ENCODE measurements at places on chromosomes 2 and 18.

DNA sequence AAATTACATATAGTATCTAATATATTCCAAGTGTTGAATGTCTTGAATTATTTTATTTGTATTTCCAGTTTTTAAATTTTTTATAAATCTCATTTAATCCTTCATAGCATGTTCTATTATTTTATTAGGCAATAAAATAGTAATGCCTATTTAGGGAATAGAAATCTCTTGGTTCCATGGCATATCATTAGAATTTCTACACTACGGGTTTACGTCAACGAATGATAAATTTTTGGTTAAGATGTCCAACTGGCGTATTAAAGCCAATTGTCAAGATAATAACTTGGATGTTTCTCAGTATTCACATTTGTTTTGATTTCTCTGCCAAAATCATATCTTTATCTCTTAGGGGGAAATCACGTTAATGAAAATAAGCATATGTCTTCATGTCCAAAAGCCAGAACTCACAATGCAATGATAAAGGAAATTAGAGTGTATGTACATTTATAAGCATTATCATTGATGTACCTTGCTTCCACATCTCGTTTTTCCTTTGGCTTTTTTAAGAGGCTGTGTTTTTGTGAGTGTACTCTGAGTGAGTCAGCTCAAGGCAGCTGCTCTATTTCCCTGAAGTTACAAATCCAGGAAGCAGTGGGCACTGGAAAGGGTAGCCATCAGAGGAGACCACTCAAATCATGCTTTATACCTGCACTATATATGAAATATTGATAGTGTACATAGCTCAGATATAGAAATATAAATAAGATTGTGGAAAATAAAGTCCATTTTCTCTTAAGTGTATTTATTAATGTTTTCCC, 115.8 kb upstream of the PDE1A start:
- DNase-seq = no peak

DNA sequence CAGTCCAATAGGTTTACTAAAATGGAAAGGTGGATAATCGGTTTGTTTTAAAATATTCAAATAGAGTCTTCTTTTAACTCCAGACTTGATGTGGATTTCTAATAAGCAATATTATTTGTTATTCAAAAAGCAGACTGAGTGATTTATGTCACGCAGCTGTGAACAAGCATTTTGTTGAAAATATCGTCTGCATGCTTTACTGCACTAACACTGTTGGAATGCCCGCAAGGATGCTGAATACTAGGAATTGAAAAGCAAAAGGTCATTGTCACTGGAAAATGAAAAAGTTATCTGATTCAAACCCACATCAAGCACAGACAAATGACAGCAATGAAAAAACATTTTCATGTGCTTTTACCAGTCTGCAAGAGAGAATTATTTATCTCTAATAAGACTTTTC, 31.1 kb downstream of the CHN1 start:
- DNase-seq = no peak

- DNase-seq = no peak
Observed at GRCh38 chr2:217971166-217971565, 31.6 kb downstream of the TNS1 start.

DNA sequence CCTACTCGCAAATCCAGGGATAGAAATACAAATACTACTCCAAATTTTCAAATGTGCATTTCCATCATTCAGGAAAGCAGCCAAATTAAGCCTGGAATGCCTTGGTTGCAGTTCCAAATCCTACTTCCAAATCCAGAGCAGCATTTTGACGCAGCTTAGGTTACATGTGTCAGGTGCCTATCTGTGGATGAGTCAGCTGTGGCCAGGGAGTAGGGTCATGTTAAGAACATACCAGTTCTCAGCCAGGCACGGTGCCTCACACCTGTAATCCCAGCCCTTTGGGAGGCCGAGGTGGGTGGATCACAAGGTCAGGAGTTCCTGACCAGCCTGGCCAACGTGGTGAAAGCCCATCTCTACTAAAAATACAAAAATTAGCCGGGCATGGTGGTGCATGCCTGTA, 17.0 kb downstream of the SLC30A6 start:
- DNase-seq = no peak

DNA sequence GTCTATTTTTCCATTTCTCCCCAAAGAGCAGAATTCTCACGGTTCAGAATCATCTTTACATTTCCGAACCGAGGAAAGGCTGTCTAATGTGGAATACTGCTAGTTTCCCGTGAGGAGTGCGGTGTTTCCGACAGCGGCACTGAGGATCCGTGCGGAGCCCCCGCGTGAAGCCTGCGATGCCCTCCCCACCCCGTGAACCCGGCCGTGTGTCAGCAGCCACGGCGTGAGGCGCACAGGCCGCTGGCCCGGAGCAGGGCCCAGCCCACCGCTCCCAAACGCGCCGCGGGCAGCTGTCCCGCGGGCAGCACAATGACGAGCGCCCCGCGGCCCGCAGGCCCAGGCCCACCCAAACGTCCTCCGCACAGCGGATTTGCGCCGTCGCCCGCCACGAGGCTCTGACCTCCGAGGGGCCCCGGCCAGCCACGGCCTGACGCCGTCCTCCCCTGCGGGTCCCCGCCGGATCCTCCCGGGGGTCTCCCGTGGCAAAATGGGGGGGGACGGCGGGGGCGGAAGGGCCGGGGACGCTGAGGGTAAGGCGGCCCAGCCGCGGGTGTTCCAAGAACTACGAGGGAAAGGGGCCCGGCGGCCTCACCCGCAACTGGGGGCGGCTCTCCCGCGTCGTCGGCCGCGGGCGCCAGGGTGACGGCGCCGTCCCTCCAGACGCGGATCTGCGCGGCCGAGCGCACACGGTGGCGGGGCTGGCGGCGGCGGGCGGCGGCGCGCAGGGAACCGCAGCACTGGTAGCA, 796 bp downstream of the SPIRE1 start:
- DNase-seq = no peak

DNA sequence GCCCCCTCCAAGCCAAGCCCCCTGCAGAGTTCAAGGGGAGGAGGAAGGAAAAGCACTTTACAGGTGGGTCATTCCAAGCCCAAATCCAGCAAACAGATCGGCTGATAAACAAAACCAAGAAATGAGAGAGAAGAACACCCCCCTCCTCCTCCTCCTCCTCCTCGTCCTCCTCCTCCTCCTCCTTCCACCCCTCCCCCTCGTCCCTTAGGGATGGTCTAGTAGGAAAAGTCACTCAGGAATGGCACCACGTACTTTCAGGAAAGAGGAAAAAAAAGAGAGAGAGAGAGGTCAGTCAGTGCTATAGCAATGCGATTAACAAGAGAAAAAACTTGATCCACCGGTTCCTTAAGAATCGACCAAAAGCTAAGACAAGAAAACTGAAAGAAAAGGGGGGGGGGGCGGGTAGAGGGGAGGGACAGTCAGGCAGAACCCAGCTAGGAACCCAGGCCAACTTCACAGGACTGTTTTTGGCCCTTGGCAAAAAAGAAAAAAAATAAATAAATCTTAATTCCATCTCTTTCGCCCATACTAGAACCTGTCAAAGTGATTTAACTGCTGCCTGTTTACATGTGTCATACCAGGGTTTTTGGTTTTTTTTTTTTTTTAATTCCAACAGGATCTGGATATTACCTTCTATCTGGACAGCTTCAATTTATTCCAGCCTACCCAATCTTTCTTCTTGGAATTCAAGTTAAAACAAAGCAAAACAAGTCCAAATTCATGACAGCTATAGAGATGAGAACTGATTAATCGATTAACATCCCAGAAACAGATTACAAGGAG, 906 bp downstream of the IKZF2 start:
- no peak for DNase-seq

- DNase-seq = no peak
Observed at GRCh38 chr2:23689891-23690290, 237.0 kb downstream of the ATAD2B start.

- no peak for DNase-seq
Observed at GRCh38 chr2:236693531-236693930, 123.9 kb downstream of the ACKR3 start.

GRCh38 chr2:240411261-240412160, 24.0 kb upstream of the GPC1 start:
- DNase-seq = no peak

GRCh38 chr2:190469771-190470170, 61.6 kb downstream of the MFSD6 start:
- DNase-seq = no peak

- no peak for DNase-seq
Observed at GRCh38 chr2:179201869-179202268, 62.8 kb downstream of the SESTD1 start.

- no peak for DNase-seq
Observed at GRCh38 chr2:195563857-195564512, 93.0 kb upstream of the SLC39A10 start.

- no peak for DNase-seq
Observed at GRCh38 chr2:235278771-235279355, 215.0 kb upstream of the AGAP1 start.

DNA sequence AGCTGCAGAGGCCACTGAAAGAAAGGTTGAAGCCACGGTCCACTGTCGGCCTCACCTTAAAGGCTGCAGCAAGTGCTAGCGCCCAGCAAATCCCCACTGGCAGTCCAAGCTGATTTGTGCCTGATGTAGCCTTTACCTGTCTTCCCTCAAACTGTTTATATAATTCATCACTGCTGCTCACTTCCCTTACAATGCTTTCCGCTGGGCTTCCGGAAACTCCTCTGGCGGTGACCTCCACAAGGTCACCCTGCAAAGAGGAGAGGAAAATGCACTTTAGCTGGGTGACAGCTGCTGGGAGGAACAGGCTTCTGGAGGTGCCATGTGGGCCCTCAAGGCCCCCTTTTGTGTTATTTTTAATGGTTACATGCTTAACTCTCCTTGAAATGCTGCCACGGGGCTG, 126.2 kb downstream of the CMPK2 start:
- no peak for DNase-seq

DNA sequence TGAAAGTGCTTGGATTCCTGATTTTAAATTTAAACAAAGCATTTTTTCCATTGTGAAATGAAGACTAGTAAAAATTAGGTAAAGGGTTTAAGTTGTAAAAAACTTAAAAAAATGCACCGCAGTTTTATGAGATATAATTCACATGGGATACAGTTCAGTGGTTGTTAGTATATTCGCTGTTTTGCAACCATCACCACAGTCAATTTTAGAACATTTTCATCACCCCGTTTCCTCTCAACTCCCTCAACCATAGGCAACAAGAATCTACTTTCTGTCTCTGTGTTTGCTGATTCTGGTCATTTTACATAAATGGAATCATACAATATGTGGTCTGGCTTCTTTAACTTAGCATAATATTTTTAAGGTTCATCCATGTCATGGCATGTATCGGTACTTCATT, 4.0 kb downstream of the DGKD start:
- DNase-seq = no peak

DNA sequence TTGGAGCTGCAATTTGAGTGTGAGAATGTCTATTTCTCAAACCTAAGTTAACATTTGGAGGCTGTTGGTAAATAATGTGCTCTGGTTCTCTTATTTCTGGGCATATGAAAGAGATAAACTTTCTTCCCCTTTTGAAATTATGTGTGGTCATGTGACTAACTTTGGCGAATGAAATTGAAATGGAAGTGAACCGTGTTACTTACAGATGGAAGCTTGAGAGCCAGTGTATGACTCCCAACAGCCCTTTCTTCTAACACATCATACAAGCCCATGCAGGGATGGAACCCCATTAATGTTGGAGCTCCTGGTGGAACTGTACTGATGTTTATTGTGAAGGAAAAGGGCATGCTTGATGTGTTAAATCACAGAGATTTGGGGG, 725.8 kb downstream of the TSN start:
- DNase-seq = no peak

DNA sequence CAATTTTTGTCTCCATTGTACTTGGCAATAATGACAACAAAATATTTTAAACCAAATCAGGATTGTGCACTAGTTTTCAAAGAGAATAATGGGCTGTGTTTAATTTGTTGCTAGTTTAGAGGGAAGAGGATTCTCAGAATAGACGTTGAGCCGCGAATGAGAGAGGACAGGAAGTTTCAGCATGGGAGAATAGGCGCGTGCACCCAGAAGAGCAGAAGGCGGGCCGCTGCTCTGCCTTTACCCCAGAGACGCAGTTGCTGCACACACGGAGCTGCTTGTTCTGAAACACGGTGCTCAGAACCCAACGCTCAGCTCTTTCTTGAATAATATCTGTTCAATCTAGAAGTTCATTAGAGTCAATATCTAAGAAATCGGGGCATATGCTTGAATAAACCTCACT, 223.4 kb downstream of the MYT1L start:
- no peak for DNase-seq

DNA sequence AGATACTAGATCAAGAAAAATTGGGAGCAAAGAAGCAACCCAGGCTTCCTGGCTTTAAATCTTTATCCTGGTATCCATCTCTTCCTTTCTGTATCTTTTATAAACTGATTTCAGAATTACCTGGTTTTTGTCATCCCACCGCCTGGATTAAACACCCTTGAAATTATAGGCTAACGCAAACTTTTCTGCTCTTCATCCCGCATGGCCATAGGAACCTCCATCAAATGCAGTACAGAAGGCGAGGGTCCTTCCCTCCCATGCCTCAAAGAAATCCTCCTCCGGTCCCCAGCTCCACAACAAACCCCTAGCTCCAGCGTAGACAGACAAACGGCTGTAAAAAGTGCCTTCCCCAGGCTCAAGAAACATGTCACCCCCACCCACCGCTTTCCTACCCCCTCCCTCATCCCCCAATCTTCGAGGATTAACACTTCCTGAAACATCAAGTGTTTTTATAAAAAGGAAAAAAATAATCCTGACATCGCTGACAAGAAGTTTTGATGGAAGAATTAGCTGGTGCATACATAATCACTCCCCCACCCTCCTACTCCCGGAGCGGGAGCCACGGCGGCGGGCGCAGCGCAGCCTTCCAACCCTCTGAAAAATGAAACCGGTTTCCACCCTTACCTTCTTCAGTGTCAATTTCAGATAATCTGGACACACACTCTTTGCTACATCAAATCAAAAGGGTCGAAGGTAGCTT, 7.6 kb downstream of the DLX1 start:
- DNase-seq = no peak

- no peak for DNase-seq
Observed at GRCh38 chr2:12334412-12334966, 382.2 kb upstream of the TRIB2 start.

- no peak for DNase-seq
Observed at GRCh38 chr2:238945433-238946150, 97.7 kb downstream of the TWIST2 start.

DNA sequence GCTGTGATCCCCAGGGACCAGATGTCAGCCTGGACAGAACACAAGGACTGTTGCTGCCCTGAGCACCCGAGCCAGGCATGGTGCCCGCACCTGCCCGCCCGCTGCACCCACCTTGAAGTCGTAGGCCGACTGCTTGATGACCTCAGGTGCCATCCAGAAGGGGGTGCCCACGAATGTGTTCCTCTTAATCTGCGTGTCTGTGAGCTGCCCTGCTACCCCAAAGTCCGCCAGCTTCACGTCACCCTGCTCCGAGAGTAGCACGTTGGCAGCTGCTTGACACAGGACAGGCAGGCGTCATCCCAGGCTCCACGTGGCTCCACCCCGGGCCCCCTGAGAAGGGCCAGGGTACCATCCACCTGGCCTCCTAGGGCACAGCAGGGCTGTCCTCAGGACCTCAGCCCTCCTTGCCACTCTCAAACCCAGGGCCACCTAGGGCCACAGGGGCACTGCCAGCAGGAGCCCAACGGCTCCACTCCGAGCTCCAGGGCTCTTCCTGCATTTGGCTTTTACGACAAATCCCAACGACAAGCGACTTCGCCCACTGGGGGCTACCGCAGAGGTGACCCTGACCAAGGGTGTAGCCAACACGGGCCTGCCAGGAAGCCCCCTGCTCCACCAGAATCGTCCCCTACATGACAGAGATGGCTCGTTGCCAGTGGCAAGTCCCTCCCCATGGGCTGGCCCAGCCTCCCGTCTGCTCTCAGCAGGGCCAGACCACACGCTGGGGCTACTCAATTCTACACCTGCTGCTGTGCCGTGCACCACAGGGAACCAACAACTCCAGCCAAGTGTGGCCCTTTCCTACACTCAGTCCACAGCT, 9.0 kb downstream of the STK25 start:
- DNase-seq = no peak

- no peak for DNase-seq
Observed at GRCh38 chr18:70489986-70490933, 201.4 kb downstream of the SOCS6 start.
